ENCODE measurements at places on chromosomes 2 and 18.

- DNase-seq, result no peak
Measured at GRCh38 chr2:162086904-162087303, 12.9 kb upstream of the DPP4 start.

DNA sequence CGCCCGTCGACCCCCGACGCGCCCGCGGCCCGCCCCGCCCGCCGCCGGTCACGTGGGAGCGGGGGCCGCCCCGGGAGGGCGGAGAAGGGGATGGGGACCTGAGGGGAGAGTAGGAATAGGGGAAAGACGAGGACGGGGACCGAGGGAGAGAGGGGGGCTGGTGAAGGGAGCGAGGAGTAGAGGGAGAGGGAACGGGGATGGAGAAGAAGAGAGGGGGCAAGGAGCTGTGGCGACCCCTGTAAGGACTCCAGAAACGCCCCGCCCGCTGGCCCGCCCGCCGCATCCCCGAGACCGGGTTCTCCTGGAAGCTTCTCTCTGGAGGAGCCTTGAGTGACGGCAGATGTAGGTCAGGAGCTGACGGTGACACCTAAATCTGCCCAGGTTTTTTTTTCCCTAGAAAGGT lies 615 bp downstream of the ADNP2 start:
- DNase-seq, result no peak

DNA sequence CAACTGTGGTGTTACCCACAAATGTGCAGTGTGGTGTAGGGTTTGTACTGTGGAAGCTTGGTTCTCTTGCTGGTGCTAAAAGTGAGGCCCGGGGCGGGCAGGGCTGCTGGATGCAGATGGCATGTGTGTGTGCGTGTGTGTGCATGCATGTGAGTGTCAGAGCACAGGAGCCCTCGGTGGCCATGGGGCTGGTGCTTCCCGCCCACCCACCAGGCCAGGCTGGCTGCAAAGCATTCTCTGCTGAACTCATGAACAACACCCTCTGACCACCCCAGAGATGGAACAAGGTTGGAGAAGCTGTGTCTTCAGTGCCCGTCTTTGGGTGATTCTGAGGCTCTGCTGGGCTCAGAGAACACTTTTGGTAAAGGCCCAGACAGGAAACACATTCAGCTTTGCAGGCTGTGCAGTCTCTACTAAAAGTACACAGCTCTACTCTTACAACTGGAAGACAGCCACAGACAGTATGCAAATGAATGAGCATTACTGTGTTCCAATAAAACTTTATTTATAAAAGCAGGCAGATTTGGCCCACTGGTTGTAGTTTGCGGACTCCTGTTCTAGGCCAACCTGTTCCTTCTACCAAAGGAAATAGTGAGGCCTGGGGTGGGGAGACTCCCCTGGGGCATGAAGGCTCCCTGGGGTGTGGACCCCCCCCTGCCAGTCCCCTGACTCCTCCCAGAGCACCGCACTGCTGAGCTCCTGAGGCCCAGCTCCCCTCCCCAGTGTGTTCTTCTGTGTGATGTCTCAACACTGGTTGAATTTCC lies 225.3 kb upstream of the HDAC4 start:
- DNase-seq, result peak; percentile 21

- DNase-seq, result no peak
Measured at GRCh38 chr18:56815926-56816325, 164.8 kb downstream of the WDR7 start.

DNA sequence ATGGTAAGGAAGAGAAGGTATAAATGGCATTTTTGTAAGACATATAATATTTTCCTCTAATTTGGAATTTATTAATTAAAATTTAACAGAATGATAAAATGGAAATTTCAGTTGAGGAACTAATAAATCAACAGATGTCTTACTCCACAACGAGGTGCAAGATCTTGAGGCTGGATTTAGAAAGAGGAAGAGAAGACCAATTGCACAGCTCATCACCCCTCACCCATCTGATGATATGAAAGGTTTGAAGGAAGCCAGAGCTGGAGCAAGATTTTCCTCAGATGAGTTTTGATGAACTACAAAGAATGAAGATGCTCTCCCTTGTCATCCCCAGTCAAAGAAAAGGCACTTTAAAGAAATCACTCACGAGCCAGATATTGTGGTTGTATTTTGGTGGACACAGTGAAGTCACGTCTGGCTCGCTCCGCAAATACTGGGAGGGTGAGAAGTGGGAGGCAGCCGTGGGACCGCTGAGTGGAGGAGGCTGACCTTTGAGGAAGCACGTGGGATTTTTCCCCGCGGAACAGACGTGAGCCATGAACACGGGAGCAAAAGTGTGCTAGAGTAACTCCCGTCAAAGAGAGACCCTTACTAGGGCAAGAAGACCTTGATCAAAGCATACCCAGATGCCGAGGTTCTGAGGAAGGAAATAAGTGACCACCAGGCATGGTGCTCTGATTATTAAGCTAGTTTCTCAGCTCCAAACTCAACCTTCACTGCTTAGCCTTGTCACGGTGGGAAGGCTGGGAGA lies 511.4 kb downstream of the RNF144A start:
- no peak for DNase-seq

- DNase-seq, result no peak
Measured at GRCh38 chr18:22493255-22493654, 75.5 kb upstream of the CTAGE1 start.

DNA sequence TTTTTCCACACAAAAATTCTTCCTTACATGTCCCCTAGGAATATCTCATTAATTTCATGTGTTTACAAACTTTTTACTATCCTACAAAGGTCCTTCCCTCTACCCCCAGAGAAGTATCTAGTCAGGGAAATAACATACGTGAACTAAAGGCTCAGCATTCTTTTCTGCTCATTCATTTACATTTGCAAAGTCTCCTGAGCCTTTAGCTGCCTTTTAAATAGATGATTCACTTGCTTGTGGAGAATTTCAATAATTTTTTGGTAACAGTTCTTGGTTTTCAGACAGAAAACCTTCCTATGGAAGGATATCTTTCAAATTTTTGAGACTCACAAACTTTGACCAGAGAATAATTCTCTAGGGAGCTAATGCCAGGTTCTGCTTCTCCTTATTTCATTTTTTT lies 81.5 kb upstream of the RMDN2 start:
- no peak for DNase-seq

GRCh38 chr2:217414429-217414828 lies 554.6 kb upstream of the TNP1 start:
- DNase-seq, result no peak

DNA sequence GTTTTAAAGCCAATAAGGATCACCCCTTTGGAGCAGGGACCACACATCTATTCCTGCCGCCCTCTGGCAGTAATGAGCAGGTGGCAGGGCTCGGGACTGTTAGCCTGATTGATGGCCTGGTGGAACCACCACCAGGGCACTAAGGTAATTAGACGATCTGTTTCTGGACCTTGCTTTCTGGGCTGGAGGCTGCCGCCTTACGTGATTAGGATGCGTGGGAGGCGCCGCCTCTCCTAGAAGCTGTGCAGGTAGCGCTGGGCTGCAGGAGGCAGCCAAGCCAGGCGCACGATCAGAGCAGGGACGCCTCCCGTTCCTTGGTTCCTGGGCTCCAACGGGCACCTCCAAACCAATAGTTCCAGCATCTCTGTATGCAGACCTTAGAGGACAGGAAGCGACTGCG lies 242.6 kb upstream of the RAB12 start:
- DNase-seq, result no peak

GRCh38 chr2:47300609-47301276 lies 102.2 kb upstream of the MSH2 start:
- DNase-seq, result no peak

DNA sequence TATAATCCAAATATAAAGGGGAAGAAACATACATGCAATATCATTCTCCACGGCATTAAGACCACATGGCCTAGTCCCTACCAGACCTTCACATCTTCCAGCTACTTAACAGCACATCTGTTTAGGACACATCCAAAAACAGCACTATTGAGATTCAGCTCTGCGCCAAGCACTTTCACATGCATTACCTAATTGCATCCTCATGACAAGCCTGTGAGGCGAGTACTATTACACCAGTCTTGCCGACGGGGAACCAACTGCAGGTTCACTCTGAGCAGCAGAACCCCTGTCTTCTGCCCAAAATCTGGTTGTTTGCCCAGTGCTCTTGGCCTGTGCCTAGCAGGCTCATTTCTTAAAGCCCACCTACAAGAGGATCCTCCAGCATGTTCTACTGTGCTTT lies 66.7 kb downstream of the AAK1 start:
- DNase-seq, result no peak

GRCh38 chr2:235740821-235741220 lies 247.0 kb downstream of the AGAP1 start:
- DNase-seq, result no peak

DNA sequence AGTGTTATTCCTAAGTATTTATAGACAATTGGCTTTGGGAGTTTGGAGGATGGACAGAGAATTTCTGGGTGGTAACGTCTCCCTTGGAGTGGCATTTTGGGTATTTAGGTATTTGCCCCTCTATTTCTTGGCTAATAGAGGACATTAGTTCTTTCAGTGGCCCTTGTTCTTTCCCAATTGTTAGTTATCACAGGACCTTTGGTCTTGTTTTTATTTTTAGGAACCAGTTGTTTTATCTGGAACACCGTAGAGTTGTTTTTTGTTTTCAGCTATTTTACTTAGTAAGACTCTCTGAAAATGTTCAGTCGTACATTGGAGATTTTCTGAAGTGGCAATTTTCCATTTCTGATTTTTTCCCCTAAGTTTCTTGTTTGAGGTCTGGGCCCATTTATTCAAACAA lies 40.5 kb upstream of the TNFRSF11A start:
- DNase-seq, result no peak

GRCh38 chr2:10914272-10914693 lies 2.5 kb downstream of the KCNF1 start:
- no peak for DNase-seq

DNA sequence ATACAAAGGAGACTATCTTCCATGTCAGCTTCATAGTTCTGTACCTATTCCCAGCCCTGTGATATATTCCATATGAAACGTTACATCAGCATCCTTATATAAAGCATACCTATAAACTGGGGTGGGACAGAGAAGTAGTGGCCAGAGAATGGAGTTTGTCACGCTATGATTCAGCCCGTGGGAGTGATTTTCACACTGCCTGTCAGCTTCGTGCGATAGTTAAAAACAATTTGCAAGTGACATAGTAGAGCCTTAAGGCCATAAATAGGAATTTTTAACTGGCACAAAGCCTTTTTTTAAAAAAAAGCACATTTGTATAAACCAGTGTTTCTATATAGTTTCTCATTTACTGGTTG lies 30.2 kb downstream of the PKP4 start:
- DNase-seq, result no peak

- DNase-seq, result no peak
Measured at GRCh38 chr2:225009768-225010167, 32.5 kb downstream of the DOCK10 start.

DNA sequence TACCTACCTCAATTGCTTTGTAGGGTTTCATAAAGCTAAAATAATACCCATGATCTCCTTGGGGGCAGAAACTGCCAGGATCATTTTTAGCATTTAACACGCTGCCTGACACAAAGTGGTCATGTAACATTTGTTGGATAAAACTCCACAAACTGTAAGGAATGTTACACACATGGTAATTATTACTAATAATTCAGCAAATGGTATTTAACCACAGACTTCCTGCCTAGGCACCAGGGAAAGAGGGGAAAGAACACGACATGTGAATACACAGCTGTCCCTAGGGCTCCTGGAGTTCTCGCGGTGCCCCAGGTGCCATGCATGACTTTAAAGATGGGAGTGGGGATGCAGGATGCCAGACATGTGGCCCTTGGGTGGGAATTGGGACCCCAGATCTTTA lies 43.5 kb downstream of the ASAP2 start:
- no peak for DNase-seq

DNA sequence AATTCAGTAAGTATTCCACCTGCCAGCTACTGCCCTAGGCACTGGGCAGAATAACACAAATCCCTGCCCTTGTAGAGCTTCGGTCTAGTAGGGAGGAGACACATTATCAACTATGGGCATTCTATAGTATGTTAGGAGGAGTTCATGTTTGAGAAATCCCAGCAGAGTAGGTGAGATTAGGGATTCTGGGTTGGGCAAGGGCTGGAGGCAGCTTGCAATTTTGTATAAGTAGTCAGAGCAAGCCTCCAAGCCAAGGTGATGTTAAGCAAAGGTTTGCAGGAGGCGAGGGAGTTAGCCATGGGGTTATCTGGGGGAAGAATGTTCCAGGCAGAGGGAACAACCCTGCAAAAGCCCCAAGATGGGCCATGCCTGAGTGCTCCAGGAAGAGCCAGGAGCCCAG lies 187.9 kb upstream of the HS6ST1 start:
- no peak for DNase-seq

DNA sequence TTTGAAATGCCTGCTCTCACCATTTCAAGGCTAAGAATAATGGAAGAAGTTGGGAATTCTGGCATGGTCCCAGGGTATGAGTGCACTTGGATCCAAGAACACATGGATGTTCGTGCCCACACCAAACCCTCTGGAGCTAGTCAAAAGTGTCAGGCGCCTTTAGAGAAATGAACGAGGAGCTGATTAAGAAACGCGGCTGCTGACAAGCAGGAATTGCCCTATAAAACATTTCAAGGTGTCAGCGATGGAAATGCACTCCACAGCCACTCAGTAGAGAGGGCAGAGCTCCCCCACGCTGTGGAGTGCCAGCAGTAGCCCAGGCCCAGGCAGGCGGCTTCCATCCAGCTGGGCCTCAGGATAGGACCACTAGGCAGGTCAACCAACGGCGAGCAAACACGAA lies 213.7 kb downstream of the TTC32 start:
- DNase-seq, result no peak

DNA sequence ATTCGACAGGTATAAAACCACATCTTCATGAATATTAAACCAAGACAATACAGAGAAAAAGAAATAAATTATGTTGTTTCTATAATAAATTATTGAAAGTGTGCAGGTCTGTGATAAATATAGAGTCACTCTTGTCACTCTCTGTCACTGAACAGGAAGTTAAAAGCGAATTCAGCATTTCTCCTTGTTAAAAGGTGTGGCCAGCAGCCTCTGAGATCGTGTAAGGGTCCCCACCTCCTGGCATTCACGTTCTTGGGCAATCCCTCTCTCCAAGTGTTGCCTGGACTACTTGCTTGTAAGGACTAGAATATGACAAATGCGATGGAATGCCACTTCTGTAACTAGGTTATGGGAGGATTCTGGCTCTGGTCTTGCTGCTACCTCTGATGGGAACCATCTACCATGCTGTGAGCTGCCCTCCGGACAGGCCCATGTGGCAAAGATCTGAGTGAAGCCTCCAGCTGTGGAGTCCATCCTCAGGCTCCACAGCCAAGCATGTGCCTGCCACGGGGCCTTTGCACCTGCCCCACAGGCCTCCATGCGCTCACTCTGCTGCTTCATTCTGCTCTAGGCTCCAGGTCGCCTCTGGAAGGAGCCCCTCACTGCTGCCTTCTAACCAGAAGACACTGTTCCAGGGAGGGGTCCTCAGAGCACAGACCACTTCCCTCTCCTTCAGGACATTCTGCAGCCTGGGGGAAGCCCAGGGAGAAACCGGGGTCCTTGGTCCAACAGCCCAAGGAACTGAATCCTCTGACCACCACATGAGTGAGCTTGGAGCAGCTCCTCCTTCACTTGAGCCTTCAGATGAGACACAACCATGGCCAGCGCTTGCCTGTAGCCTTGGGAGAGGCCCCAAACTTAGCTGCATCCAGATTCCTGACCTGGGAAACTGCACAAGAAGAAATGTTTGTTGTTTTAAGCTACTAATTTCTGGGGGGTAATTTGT lies 202.9 kb upstream of the HDAC4 start:
- DNase-seq, result no peak

All from activated gamma-delta T cell (primary cell).